ENCODE measurements at places on chromosomes 2 and 18.

GRCh38 chr2:80778704-80779103 is 474.2 kb upstream of the LRRTM1 start:
- DNase-seq: no peak

DNA sequence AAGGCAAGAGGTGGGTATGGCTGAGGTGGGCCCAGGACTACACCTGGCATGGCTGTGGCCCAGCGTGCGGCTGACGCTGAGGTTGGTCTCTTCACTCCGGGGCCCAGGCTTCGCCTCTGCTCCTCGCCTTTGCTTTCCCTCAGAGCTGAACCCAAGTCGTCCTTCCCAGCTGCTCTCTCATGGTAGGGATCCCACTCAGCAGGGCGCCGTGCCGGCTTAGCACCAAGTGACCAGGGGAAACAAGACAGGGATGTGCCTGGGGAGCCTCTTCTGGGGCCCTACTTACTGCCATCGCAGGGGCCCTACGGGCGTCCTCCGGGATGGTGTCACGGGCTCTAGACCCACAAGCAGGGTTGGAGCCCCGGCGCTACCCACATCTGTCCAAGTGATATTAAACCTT is 138.1 kb upstream of the ALKAL2 start:
- DNase-seq: no peak

DNA sequence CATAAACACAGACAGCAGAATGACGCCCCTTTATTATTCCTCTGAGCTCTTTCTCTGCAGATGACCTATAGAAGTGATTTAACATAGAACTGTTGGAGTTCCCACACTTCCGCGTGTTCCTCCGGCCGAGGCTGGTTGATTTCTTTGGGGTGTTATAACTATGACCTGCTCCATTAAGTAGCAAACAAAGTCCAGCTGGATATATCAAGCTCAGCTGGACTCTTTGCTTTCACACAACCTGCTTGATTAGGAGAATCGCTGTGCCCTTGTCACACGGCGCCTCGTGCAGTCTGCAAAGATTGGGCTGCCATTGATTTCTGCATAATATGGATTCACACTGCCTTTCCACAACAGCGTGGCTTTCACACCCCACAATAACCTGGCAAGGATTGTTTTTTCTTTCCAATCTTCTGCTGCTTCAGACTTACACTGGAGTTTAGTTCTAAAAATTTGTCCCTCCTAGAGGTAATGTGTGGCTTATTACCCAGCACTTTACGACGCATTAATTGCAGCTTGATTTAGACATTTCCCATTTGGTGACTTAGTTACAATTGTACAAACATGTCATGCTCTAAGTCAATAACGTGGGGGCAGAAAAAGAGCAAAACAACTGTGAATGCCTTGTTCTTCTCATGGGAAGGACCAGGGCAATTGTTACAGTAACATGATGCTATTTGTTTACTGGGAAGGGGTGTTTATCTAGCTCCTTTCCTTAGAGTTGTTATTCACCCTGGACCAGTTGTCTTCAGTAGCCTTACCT is 485.7 kb downstream of the TXNL1 start:
- no peak for DNase-seq

DNA sequence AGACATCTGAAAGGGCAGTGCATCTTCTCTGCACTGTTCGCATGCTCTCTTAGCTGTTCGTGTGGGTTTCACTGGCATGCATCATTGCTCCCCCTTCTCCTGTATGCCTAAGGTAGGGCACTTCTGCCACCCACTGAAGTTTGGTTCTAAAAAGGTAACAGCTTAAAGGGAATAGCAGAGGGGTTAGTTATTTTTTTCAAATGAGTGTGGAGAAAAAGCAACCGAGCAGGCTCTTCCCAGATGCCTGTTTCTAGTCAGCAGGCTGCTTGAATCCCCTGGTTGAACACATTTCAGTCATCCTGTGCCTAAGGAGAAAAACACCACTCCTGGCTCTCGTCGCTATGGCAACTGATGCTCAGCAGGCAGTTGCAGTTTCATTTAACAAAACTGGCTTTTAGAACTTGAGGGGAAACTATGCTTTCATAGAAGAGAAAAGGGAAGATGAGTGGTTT is 69.8 kb upstream of the GALNT3 start:
- DNase-seq: no peak

GRCh38 chr2:234863043-234863934 is 88.5 kb upstream of the SH3BP4 start:
- no peak for DNase-seq

- no peak for DNase-seq
Measured at GRCh38 chr2:50026236-50026635, 871.9 kb upstream of the FSHR start.

- no peak for DNase-seq
Measured at GRCh38 chr2:129274038-129274415, 705.4 kb upstream of the RAB6C start.

DNA sequence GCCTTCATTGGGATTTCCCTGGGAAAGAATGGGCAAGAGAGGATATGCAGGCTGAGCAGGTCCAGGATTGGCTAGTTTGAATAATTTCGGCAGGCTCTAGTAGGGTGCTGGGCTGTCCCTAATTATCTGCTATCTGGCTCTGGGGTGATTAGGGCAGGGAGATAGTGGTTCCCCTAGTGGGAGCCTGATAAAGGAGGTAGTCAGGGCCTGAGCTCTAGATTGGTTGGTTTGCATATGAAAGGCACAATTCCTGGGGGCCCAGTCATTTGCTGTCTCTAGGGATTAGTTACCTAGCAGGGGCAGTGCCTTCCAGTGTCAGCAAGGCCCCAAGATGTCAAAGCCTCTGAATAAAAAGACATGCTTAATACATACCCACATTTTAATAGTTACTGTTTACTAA is 690.1 kb upstream of the KLHL29 start:
- DNase-seq: no peak

DNA sequence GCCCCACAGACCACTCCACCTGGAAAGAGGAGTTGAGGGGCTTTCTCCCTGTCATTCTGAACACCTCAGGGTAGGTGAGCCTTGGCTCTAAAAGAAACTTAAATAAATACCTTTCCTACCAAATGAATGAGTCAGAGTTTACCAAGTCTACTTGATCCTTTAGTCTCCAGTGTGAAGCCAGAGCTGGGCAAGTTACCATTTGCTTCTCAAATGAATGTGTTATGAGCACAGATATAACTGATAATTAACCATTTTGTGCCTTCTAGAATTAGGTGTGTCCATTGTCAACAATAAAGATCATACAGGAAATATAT is 347.7 kb downstream of the KIAA1328 start:
- DNase-seq: no peak

GRCh38 chr2:173881886-173882285 is 83.3 kb downstream of the SP3 start:
- DNase-seq: no peak

- no peak for DNase-seq
Measured at GRCh38 chr2:85748039-85748734, 5.6 kb upstream of the ATOH8 start.

DNA sequence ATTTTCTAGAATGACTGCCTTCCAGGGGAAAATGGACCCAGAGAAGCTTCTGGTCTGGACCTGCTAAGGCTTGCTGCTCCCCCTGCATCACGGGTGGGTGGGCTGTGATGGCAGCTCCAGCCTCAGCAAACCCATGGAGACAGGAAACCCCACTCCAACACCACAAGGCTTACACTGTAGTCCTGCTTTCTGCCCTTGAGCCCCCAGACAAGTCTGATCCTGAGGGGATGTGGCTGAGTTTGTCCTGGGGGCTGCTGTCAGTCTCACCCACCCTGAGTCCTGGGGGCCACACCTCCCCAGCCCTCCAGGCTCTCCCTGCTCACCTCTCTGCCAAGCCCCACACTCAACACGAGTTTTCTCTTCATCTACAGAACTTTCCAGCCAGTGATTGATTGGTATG is 279.4 kb downstream of the EIPR1 start:
- DNase-seq: no peak

GRCh38 chr2:207161247-207162123 is 4.3 kb downstream of the KLF7 start:
- no peak for DNase-seq

- no peak for DNase-seq
Measured at GRCh38 chr18:35479911-35480586, 17.7 kb downstream of the INO80C start.

GRCh38 chr2:104850361-104851290 is 3.3 kb upstream of the POU3F3 start:
- no peak for DNase-seq

DNA sequence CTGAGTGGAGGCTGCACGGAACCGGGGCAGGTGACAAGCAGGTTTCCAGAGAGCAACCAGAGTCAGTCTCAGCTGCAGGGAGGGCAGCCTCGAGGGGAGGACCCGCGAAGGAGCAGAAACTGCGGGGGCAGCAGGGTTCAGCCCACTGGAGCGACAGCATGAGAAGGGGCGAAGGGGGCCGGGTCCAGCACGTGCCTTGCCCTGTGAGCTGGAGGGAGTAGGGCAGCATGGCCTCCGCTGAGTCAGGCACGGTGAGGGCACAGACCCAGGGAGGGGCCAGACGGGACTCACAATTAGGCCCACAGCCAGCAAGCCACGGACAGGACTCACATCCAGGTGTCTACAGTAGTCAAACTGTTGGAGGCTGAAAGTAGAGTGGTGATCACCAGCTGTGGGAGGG is 22.7 kb upstream of the ATP9B start:
- DNase-seq: no peak

DNA sequence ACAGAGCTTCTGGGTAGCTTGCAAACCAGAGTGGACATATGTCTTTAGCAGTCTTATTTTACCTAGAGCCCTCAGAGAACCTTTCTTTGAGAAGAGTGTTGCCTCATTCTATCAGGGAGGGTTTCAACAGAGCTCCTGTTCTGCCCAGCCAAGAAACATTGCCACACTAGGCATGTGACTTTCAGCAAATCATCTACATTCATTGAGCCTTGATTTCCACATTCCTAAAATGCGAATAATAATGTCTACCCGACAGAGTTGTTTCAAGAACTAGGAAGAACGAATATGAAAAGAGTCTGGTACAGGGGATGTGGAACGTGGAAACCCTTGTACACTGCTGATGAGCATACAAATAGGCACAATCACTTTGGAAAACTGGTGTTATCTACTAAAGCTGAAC is 7.8 kb upstream of the PRKAG3 start:
- no peak for DNase-seq

DNA sequence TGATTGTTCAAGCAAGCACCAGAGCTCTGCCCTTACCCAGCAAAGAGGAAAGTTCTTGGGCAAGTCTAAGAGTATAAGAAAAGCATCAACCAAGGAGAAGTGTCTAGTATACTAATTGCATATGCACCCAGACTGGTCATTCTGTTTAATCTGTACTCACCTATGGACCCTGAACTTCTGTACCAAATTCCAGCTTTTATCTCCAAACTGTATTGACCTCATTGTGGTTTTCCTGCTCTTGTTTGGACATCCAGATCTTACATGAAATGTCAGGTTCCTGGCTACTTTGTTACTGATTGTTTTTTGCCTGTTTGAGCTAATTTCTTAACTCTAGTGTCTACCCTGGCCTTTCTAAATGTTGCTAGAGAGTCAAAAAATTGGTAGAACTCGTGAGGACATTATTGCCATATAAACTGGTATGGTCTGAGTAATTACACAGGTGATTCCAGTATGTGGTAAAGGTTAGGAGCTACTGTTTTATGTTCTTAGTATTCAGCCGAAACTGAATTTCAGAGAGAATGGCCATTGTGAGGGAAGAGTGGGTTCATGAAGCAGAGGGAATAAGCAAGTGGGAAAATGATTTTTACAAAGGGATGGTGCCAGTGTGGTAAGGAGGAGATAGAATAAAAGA is 146.3 kb downstream of the HNMT start:
- no peak for DNase-seq

GRCh38 chr2:224442071-224442967 is 40.4 kb upstream of the FAM124B start:
- DNase-seq: no peak

DNA sequence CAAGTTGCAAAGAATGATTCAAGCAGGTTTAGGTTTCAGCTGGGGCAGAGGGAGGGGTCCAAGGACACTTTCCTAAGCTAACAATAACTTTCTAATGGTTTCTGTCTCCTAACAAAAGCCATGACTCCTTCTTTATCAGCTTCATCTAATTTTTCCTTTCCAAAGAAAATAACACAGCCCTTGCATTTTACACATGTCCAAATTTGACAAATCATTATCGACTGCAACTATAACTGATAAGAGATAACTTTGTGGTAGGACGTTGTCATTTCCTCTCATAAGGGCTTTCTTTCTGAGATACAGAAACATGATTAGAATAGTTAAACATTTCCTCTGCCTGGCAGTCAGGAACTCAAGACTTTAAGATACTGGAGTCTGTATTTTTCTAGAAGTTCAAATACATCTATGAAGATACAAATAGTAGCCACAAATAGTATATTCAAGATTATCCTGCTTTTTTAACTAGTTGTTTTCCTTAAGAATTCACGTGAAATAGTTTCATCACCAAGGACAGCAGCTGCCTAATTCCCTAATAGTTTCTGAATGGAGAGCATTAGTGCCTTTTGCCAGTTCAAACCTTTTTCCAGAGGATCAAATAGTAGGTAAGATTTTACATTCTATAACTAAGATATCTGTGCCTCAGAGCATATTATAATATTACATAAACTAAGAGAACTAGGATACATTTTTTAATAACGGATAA is 263.2 kb downstream of the EXOC6B start:
- no peak for DNase-seq

DNA sequence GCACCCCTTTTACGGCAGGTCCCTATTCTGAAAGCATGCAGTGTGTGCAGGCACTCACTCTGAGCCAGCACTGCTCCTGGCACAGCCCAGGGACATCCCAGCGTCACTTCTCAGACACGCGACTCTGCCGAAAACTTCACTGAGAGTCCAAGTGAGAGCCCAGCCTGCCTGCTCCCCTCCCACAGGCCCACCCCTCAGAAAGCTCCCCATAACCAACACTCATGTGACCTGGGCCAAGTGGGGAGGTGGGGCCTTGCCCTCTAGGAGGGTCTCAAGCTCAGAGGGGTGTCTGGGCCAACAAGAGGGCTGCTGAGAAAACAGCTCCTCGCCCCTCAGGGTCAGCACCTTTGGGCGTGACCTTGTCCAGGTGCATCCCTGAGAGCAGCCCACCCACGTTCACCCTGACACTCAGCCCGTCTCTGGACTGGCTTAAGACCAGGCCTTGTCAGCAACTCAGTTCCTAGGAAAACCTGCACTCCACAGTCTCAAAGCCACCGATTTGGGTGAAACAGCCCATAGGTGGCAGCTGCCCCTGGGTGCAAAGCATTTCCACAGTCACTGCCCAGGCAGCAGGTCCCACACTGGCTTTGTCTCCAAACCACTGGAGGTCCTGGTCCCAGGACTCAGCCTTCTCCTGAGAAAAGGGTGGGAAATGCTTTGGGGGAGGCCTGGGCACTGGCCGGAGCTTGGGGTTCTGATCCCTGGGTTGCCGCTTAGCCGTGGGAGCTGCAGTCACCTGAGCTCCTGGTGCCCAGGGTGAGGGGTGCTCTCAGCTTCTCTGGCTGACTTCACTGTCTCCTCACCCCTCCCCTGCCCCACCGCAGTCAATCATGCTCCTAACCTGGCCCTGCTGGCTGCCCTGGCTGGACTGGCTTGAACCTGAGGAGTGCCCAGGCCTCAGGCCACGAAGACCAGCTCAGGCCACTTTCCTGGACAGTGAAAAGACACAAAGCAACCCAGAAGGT is 209.6 kb downstream of the HDAC4 start:
- no peak for DNase-seq

- no peak for DNase-seq
Measured at GRCh38 chr2:180519276-180519675, 461.1 kb upstream of the UBE2E3 start.

Data from thymus (tissue), 14 donors.